ENCODE measurements at places on chromosomes 1 and 21.

GRCh38 chr1:175498002-175498401 lies 245.4 kb downstream of the TNR start:
- H3K27me3 ChIP-seq, result peaks cover 65% of the 10 kb centered on the region
- H3K4me3 ChIP-seq, result no peak overlapping the region
- H3K4me1 ChIP-seq, result no peaks in the 10 kb centered on the region
- H3K27ac ChIP-seq, result no peak overlapping the region

GRCh38 chr21:44263221-44263760 lies 1.6 kb upstream of the DNMT3L start:
- no peak overlapping the region for H3K27ac ChIP-seq
- H3K27me3 ChIP-seq, result peaks cover 12% of the 10 kb centered on the region
- H3K4me3 ChIP-seq, result no peak overlapping the region
- H3K4me1 ChIP-seq, result no peaks in the 10 kb centered on the region
- DNase-seq, result no peak

- peaks cover 4% of the 10 kb centered on the region for H3K36me3 ChIP-seq
- H3K4me3 ChIP-seq, result no peak overlapping the region
- DNase-seq, result no peak
- H3K4me1 ChIP-seq, result peaks cover 25% of the 10 kb centered on the region
These were observed 16.7 kb downstream of the KDM1A start for GRCh38 chr1:23035823-23036452.

GRCh38 chr1:40981691-40982448 lies 2.4 kb downstream of the CTPS1 start:
- peak overlapping the region; percentile 14 for H3K4me3 ChIP-seq
- no peaks in the 10 kb centered on the region for H3K27me3 ChIP-seq
- peaks cover 36% of the 10 kb centered on the region for H3K36me3 ChIP-seq
- no peak for DNase-seq
- H3K27ac ChIP-seq, result peak overlapping the region; percentile 89

GRCh38 chr1:30613188-30613587 lies 110.2 kb downstream of the MATN1 start:
- H3K36me3 ChIP-seq, result peaks cover 2% of the 10 kb centered on the region
- no peaks in the 10 kb centered on the region for H3K4me1 ChIP-seq
- H3K27ac ChIP-seq, result no peak overlapping the region

- H3K27me3 ChIP-seq, result no peaks in the 10 kb centered on the region
- H3K4me1 ChIP-seq, result no peaks in the 10 kb centered on the region
- H3K27ac ChIP-seq, result no peak overlapping the region
- no peak overlapping the region for H3K4me3 ChIP-seq
- peaks cover 1% of the 10 kb centered on the region for H3K36me3 ChIP-seq
- DNase-seq, result no peak
These were observed 1554.8 kb downstream of the KCNT2 start for GRCh38 chr1:195053478-195053877.

GRCh38 chr1:152141971-152142584 lies 16.9 kb downstream of the RPTN start:
- H3K4me3 ChIP-seq, result no peak overlapping the region
- H3K4me1 ChIP-seq, result no peaks in the 10 kb centered on the region
- peaks cover 60% of the 10 kb centered on the region for H3K27me3 ChIP-seq
- no peak overlapping the region for H3K27ac ChIP-seq
- H3K36me3 ChIP-seq, result no peaks in the 10 kb centered on the region

DNA sequence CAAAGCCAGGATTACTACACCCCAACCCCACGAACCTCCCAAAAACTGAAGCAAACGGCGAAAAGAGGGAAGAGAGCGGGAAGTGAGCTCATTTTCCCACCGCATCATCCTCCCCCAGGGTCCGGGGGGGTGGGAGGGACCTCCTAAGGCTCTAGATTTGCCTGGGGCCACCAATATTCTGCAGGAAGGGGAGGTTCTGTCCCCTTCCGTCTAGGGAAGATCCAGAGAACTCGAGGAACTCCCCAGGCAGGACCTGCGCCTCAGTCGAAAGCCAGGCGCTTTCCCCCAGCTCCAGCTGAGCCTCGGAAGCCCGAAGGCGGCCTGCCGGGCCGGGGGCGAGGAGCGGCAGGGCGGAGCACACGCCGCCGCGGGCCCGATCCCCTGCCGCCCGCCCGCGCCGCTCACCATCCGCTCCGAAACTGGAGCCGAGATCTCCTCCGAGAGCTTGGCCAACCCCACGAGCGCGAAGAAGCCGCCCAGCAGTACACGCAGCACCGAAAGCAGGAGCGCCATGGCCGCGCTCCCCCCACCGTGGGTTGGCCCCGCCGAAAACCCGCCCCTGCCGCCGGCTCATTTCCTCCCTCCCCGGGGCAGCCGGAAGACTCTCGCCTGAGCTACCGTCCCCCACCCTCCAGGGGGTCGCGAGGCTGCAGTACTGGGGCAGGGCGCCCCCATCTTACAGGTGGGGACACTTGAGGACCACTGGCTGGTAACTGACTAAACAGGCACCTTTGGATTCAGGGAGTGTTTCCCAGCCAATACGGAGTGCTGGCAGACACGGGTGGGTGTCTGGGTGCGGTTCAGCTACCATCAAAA lies at the start of gene TMEM35B:
Gene TMEM35B (minus strand): TSS at position 555 of the 816 bp plus-strand sequence. CDS start 42 bp downstream, at position 513.
- H3K4me1 ChIP-seq, result peaks cover 32% of the 10 kb centered on the region
- H3K4me3 ChIP-seq, result peak within 1 kb of the TSS; percentile 97
- no peaks in the 10 kb centered on the region for H3K27me3 ChIP-seq
- H3K27ac ChIP-seq, result peak within 1 kb of the TSS; percentile 92
- peaks cover 18% of the 10 kb centered on the region for H3K36me3 ChIP-seq
- peak; percentile 70 for DNase-seq

DNA sequence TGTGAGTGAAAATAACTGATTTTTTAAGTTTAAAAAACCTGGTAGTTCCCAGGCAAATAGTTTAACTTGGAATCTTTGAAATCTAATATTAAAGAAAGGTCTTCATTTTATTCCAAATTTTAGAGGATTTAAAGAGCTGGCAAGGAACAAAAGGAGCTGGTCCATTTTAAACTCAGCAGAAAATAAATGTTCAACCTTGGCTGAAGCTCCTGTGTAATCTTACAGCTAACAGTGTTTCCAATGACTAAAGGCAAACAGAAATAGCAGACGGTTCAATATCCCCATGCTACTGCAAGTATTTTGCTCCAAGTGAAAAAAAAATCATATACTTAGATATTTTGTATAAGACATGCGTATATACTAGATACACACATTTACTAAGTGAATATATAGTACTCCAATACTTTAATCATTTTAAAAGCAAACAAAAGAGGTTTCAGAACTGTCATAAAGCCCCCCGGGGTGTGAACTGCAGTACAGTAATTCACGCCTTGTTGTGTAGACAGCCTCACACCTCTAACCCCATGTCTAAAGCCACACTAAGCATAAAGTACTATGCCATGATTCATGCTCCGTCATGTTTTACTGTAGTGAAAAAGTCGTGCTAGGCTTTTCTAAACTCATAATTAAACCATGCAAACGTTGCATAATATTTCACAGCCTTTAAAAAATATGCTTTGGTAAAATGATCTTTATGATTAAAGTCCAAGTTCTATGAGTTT lies 132.2 kb downstream of the CLIC6 start:
- H3K27ac ChIP-seq, result peak overlapping the region; percentile 63
- DNase-seq, result no peak
- no peak overlapping the region for H3K4me3 ChIP-seq
- H3K36me3 ChIP-seq, result peaks cover 45% of the 10 kb centered on the region

GRCh38 chr1:175191659-175192058 lies 917 bp downstream of the KIAA0040 start:
- H3K27me3 ChIP-seq, result no peaks in the 10 kb centered on the region
- peak overlapping the region; percentile 71 for H3K27ac ChIP-seq
- peaks cover 6% of the 10 kb centered on the region for H3K36me3 ChIP-seq
- DNase-seq, result no peak

Measured in central memory CD8-positive, alpha-beta T cell (primary cell).